ENCODE measurements at places on chromosomes 7 and 10.

GRCh38 chr7:97446361-97446760 is 285.5 kb upstream of the TAC1 start:
- no peak for DNase-seq

DNA sequence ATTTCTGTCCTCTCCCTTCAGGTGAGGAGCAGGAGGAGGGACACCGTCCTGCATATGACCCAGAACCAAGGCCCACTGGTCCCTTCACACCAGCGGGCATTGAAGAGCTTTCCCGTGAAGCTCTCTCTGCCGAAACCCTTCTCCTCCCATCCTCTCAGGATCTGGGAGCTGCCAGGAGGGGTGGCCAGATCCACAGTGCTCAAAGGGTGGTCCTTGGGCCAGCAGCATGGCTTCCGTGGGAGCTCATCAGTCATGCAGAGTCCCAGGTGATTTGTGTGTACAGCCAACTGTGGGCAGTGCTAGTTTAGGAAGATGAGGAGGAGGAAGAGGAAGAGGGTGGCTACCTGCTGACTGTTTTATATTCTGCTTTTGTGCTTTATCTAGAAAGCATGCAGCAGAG is 28.4 kb downstream of the CNPY1 start:
- no peak for DNase-seq

- no peak for DNase-seq
Measured at GRCh38 chr7:77416621-77417371, 647 bp upstream of the GSAP start.

- no peak for DNase-seq
Measured at GRCh38 chr10:108736111-108736510, 1187.2 kb downstream of the XPNPEP1 start.

DNA sequence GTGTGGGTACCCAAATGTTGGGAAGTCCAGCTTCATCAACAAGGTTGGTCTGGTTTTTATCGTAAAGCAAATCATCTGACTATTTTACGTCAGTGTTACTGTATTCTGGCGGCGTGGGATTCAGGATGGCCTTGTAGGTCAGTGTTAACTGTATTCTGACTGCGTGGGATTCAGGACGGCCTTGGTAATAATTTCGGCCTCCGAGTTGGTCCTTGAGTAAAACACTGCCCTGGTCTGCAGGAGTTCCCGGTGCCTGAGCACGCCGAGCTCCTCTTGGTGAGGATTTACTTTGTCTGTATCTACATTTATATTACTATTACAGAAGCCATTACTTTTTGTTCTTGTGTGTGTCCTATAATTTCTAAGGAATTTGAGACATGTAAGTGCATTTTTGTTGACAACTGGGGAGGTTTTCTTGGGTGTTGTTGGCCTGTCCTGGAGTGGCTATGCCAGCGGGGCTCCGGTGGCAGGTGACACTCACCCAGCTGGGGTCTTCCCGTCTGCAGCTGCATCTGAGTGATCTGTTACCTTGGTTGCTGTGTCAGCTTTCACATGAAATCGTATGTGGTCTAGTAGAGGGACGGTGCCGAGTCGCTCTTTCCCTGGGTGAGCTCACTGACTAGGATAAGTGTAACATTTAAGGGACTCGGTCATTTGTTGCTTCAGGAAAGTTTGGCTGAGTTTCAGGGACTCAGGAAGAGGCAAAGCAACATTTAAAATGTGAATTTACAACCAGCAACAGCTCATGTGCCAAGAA is 9.2 kb downstream of the GTPBP4 start:
- DNase-seq: no peak

GRCh38 chr7:46218461-46219200 is 297.6 kb upstream of the IGFBP3 start:
- no peak for DNase-seq

DNA sequence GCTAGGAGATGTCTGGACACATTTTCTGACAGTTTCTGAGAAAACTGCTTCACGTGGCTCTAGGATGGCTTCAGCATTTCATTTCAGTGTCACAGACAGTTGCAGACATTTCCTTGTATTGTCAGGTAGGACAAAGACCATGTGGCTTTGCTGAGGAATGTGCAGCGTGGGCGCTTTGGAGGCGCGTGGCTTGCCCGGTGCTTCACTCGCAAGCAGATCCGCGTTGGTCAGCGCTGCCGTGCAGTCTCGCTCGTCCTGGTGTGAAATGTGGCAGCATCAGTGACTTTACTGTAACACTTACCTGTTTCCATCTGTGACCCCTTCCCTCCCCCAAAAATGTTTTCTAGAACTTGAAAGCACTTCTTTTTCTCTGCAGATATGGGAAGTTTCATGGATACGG is 340.5 kb downstream of the SDK1 start:
- no peak for DNase-seq

GRCh38 chr10:132027423-132027983 is 38.2 kb upstream of the JAKMIP3 start:
- no peak for DNase-seq

DNA sequence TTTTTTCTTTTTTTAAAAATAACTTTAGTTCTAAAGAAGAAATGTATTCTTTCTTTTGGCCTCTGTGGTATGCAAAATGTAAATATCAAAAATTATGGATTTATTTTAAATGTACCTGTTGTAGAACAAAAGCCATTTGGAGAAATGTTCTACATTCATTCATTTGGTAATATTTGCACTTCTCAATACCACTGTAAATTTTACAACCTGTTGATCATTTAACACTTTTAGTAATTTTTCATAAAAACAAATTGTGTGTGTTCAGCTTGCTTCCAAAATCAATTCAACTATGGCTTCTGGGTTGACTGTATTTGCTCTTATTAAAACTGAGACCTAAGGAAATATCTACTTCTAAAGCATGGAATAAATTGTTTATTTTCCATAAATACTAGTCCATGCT is 2.3 kb upstream of the IGF2BP3 start:
- no peak for DNase-seq

DNA sequence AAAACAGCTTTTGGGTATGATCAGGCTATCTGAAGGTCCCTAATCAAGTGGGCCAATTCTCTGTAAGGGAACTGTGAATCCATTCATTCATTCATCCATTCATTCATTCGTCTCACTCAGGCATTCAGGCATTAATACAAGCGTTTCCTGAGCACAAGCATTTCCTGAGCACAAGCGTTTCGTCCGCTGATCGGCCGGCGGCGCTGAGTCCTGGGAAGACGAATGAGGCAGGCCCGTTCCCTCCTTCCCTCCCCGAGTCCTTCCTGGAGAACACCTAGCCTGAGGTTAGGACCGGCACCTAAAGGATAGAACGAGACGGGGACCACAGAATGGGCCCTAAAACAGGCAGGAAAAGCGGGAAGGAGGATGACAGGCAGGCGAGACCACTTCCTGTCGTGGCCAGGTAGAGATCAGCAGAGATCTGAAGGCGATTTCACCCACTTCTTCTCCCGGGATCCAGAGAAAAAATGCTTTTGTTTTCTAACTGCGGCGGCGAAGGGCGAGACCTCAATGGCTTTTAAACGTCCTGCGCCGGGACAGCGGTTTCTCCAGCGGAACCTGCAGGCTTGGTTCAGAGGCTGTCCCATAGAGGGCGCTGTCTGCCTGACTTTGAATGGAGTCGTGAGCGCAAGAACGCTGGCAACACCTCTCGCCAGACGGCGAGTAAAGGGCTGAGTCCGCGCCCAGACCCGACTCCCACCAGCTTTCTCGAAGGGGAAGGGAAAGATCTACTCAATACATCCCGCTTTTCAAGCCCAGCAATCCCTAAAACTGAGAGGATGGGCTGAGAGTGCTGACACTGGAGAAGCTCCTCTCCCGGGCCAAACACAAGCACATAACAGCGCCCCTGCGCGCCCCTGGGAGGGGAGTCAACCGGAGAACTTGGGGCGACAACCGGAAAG is 2.9 kb upstream of the HMX3 start:
- DNase-seq: peak; percentile 51

- DNase-seq: no peak
Measured at GRCh38 chr7:90407484-90407821, 4.2 kb downstream of the CLDN12 start.

DNA sequence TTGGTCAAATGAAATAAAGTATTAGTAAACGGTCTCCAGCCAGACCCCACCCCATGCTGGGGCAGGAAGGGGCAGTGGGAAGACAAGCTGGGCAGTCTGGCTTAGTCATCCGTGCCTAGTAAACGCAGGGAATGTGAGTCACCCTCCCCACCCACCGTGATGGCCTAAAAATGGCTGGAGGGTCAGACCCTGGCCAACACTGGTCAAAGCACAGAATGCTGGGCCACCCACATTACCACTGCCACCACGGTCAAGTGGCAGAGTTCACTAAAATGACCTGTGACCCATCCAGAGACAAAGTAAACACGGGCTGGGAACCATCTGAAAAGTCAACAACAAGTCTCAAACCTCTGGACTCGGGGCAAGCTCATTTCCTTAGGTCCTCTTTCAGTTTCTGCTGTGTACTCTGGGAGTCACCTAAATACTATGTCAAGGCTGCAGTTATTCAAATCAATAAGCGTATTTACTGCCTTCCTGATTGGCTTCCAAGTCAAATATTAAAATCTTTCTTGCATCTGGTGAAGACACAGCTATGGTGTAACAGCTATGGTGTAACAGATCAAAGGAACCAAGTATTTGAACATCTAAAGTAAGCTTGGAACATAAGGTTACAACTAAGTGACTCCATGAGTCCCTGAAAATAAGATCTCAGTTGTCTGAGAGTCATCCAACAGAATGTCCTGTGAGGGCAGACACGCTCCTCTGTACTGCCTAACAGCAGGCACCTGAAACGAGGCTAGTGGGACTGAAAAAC is 3.0 kb downstream of the ZFAND2A start:
- DNase-seq: no peak

DNA sequence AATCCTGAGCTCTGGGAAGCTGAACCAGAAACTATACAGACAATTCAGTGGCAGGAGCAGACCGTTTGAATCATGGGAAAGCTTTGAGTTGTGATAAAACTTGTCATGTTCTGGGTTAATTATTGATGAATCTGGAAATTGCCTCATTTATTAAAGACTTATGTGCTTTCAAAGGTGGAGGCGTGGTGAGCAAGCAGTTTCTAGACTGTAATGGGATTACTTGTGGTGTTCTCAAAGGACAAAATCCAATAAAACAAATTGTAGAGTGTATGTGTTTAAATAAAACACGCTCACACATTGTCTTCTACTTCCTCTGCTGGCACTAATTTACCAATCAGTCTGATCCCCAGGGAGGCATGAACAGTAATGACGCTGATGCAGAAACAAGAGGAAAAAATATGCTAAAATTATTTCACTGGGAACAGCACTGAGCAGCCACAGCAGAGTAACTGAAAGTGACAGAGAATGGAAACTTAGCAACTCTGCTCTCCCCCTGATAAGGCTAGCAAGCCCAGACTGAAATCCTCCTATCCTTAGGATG is 25.1 kb downstream of the PARD3 start:
- DNase-seq: no peak

DNA sequence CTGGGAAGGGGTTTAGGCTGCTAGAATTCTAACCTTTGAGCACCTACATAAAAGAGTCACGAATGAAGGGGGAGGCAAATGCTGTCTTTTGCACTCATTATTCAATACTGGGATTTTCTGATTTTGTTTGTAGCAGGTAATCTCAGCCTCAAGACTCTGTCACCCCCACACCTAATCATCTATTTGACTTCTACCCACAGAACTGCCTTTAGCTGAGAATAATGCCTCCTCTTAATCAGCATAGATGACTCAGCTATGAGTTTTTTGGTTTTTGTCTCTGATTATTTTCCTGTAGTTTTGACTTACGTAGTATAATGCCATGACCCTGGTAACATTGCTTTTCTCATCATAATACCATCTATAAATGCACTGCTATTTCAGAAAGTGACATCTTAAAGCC is 42.7 kb upstream of the CACNB2 start:
- DNase-seq: no peak

DNA sequence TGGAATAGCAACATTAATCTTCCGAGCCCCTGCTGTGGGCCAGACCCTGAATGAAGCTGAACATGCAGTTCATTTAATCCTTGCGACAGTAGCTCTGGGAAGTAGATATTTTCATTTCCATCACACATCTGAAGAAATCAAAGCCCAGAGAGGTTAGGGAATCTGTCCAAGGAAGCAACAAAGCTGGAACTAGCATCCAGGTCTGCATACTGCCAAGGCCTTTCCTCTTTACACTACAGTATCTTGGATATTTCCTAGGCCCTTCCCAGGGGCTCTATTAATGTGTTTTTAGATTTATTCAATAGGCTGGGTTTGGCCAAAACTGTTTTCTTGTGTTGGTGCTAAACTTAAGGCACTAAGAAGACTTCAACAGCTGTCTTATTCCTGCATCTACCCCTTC is 48.1 kb downstream of the FAM13C start:
- no peak for DNase-seq

DNA sequence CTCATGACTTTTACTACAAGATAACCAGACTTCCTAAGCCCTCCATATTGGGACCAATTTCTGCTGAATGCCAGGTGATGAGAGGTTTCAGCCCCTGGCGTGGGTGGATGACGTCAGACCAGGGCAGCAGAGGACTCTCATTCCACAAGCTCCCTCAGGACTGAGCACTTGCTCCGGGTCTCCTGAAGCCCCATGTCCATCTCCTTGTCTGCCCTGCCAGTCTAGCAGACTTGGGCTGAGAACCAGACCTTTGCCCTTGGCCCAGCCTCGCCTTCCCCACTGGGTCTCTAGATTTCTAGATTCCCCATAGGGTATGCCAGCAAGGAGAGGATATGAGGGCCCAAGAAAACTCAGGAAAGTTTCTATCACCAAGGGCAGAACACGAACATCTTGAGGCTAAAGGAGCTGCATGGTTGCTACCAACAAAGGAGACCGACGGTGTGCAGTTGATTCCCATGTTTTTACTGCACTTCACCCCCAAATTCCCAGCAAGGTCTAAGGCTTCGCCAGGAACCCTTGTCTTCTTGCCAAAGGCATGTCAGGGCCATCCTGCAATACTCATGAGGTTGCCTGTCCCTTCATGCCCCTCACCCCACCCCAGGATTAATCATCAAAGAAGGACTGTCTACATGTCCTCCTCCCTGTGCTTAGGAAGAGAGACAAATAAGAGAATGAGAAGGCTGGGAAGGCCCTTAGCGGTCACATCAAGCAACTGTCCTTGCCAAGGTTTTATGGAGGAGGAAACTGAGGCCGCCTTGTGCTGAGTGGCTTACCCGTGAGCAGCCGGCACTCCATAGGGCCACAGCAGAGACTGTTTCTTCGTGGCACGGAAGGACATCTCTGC is 96.5 kb upstream of the MACROH2A2 start:
- DNase-seq: no peak

GRCh38 chr7:9507290-9507689 is 1073.9 kb downstream of the NXPH1 start:
- DNase-seq: no peak

DNA sequence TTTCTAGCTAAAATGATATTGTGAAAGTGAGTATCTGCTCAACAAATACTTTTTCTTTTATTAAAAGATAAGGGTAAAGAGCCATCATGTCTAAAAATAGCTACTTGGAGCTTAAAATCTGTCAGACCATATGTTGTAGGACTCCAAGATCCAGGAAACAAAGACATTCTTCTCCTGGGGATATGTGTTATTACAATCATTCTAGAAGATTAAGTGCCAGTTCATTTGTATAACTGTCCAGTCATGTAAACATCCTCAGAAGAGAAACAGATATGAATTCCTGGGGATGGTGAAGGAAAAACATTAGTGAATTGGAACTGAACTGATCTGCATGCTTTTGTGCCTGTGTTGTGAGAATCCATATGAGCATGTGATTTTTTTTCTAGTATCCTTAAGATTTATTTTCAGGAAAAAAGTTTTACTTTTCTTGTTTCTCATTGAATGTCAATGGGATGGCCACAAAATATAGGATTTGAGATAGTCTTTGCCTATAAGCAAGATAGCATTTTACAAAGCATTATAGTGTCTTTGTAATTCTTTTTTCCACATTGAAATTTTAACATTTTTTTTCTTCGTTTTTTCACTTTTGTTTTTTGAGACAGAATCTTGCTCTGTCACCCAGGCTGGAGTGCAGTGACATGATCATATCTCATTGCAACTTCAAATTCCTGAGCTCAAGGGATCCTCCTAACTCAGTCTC is 14.4 kb upstream of the MTERF1 start:
- DNase-seq: no peak

Data from AG09319 (cell line).